ENCODE measurements at places on chromosomes 16 and 17. TPM values are rescaled to one million over a fixed set of nuclear protein-coding genes. Genes with fewer than 3 reads are reported as not detected.

The ABAT gene
- 2.6 TPM for total RNA-seq

The TBC1D3E gene
- total RNA-seq, result not detected

The FBXO39 gene
- total RNA-seq, result 1.4 TPM

The USP32 gene
- total RNA-seq, result 59.7 TPM

The PRR35 gene
- not detected for total RNA-seq

The C16orf96 gene
- total RNA-seq, result not detected

The PITPNM3 gene
- 0.74 TPM for total RNA-seq

The SLFN12 gene
- total RNA-seq, result 50.1 TPM

The CES3 gene
- not detected for total RNA-seq

The CHRNE gene
- total RNA-seq, result 3.2 TPM

The C17orf50 gene
- not detected for total RNA-seq

The WFIKKN1 gene
- total RNA-seq, result 0.07 TPM

The IGFALS gene
- total RNA-seq, result not detected

The PRSS33 gene
- not detected for total RNA-seq

The PABPN1L gene
- total RNA-seq, result not detected

The HOXB9 gene
- total RNA-seq, result not detected

The TSNAXIP1 gene
- 0.20 TPM for total RNA-seq

Data from pulmonary artery endothelial cell (primary cell).